ENCODE measurements at places on chromosomes 6 and 20. TPM values are rescaled to one million over a fixed set of nuclear protein-coding genes. Genes with fewer than 3 reads are reported as not detected.
A peak's percentile ranks its signal among the peaks of the same experiment; 100 is the strongest.

GRCh38 chr20:54254596-54254995, 46.7 kb downstream of the PFDN4 start:
- no peak for DNase-seq

GRCh38 chr6:51570168-51570921, 517.1 kb downstream of the PKHD1 start:
- DNase-seq: no peak

GRCh38 chr20:50321797-50322480, 131.3 kb downstream of the CEBPB start:
- DNase-seq: no peak

DNA sequence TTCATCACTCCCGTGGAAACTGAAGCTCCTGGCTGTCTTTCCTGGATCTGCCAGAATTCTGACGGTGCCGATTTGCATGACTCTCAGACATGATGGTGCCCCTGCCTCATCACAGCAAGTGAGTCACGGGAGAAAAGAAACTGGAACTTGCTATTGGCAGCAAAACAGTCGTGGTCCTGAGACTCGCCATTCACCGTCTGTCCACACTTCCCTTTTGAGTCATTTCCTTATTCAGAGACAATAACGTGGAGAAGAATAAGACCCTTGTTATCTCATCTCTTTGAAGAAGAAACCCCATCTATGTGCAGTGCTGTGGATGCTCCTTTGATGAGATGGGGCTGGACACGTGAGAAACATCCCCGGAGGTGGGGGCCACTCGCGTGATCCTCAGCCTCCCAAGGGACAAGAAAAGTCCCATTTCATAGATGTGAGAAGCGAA, 4.2 kb downstream of the GPR31 start:
- peak; percentile 2 for DNase-seq

DNA sequence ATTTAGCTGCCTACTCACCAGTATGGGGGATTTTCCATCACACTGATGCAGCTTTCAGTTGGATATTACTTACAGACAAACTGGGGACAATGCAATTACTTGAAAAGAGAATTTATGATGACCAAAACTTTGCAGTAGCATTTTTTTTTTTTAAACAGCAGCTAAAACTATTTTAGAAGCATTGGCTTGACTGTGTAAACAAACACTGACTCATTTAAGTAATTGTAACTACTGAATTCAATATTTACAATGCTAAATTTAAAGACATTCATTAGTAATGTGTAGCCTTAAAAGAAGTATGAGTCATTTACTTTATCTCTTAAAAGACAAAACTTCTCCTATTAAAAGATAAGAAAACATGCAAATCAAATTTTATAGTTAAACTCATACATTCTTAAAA, 295.9 kb upstream of the FERMT1 start:
- DNase-seq: no peak

DNA sequence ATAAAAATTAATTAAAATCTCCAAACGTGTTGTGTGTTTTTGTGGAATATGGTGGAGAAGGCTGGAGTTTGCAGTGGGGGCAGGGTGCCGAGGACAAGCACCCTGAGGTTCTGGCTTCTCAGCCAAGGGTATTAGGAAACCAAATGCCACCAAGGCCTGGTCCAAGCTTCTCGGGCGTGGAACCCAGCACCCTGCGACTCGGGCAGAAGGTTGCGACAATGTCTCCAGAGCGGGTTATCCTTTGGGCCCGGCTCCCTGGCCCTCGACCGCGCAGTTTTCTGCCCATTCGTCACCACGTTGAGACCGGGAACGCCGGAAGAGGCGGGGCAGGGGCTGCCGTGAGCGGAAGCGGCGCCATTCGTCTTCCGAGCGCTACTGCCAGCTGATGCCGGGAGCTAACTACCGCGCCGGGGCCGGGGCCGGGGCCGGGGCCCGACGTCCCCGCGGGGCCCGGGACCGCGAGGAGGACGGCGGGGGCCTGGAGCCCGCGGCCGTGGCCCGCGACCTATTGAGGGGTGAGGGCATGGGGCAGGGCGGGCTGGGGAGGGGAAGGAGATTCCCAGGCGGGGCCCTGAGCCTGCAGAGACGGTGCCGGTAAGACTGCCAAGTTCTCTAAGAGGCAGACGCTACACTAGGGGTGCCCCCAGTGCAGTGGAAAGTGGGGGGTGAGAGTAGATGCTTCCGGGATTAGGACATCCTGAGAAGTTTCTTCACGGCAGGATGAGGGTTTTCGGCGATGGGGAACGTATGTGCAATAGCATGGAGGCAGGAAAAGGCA, at the start of gene RRP36:
Gene RRP36, plus strand, starts transcription at position 354 of the 778 bp plus-strand sequence. Its CDS starts 32 bp downstream, at position 386.
- peak; percentile 68 for DNase-seq

CD24 gene
- 21.5 TPM for total RNA-seq

NRM gene
- 19.9 TPM for total RNA-seq

MROH8 gene
- total RNA-seq: 4.0 TPM

DNAH8 gene
- total RNA-seq: not detected

Data from LHCN-M2 (cell line).